ENCODE measurements at places on chromosomes 11 and 22.

- DNase-seq, result no peak
Observed at GRCh38 chr11:12200991-12201985, 90.9 kb downstream of the MICAL2 start.

DNA sequence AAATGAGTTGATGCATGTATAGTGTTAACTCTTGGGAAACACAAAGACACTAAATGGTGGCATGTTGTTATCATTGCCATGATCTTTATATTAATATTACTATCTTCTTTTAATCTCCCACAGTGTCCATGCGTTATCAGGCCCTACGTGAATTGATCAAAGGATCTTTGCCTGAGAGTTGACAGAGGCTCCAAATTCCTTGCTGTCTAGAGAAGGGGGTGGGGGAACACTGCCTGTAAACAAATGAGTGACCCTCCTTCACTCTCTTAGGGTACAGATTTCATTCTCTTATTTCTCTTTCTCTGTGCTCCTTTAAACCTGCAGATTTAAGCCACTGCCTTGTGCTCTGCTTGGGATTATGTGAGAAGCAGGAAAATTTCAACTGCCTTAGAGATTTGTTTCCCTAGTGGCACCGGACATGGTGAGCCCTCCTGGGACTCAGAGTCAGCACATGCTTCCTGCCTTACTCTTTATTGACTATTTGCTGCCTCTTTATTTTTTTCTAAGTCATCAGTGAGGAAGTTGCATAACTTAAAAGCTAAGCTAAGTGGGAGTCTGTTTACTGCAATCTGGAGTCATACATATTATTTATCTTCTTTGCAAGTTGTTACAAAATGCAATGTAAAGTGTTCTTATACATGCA, 122.9 kb downstream of the MAML2 start:
- no peak for DNase-seq

GRCh38 chr11:6646071-6646470, 9.5 kb downstream of the DCHS1 start:
- no peak for DNase-seq

GRCh38 chr11:111665777-111666176, 63.5 kb downstream of the SIK2 start:
- DNase-seq, result no peak

GRCh38 chr11:6232899-6233298, 1.5 kb downstream of the FHIP1B start:
- no peak for DNase-seq

DNA sequence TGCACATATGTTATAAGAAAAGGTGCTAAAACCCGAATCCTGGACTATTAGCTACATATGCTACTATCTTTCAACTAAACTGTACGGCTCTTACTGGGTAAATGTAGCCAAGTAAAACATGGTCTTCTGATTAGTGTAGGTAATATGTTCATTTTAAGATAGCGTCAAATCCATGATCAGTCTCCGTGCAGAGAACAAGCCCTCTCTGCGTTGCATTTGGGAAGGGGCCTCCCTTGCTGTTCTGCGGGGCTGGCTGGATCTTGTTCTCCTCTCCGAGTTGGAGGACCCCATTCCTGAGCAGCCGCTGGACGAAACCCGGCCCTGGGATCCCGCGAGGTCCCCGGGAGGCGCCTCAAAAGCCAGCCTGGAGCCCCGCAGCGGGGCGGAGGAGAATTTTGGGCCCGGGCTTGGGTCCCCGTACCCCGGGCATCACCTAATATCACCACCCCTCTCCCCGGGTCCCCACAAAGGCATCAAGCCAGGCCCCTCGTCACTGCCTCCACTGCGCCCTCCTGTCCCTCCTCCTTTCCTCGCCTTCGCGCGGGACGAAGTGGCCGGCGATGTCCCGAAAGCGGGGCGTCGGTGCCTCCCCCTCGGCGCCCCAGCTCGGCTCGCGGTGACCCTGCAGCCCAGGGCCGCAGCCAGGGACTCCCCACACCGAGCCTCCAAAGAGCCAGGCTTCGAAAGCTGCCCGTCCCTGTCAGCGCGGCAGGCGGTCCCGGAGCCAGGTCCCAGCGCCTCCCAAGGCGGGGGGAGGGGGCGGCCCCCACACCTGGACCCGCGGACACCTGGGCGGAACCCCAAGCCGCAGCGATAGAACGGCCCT, 54.5 kb upstream of the FBXO3 start:
- DNase-seq, result no peak

DNA sequence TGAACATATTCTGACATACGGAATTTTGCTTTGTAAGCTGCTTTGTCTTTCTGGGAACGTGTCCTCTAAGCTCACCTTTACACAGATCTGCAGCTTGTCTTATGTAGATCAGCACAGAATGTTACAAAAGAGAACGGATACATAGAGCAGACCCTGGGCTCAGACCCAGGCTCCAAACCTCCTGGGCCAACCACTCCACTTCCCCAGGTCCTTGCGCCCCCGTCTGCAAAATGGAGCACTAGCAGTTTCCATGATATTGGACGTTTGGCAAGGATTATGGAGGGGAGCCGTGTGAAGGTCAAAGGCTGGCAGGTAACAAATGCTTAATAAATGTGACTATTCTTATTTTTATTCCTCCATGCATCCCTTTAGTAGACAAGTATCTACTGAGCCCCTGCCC, 358.4 kb downstream of the CTTN start:
- no peak for DNase-seq

DNA sequence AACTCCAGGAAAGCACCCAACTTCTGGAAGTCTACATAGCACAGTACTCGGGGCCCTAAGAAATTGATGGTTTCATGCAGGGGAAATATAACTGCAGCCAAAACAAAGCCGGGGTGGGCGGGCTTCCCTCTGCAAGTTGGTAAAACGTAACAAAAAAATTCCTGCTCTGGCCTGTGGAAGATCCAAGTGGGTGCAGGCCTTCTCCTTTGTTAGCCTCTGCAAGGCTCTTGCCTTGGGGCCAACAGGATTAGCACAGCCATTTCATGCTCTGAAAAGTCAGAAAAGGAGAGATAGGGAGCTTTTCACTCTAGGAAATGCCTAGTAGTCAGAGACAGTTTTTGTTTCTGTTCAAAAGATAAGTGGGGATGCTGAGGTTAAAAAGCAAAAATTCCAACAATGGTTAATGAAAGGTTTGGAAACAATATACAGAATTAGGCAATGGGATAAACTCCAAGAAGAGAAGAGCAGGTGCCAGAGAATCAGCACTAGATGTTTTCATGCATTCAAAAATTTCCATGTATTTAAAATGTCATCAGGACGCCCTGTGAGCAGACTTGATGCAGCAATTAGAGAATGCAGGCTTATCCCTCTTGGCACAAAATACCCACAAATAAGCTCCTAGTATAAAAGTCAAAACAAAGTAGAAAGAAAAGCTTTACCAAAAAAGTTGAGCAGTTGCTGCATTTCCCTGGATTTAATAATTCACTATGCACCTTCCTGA, 72.3 kb upstream of the CHRM4 start:
- no peak for DNase-seq

DNA sequence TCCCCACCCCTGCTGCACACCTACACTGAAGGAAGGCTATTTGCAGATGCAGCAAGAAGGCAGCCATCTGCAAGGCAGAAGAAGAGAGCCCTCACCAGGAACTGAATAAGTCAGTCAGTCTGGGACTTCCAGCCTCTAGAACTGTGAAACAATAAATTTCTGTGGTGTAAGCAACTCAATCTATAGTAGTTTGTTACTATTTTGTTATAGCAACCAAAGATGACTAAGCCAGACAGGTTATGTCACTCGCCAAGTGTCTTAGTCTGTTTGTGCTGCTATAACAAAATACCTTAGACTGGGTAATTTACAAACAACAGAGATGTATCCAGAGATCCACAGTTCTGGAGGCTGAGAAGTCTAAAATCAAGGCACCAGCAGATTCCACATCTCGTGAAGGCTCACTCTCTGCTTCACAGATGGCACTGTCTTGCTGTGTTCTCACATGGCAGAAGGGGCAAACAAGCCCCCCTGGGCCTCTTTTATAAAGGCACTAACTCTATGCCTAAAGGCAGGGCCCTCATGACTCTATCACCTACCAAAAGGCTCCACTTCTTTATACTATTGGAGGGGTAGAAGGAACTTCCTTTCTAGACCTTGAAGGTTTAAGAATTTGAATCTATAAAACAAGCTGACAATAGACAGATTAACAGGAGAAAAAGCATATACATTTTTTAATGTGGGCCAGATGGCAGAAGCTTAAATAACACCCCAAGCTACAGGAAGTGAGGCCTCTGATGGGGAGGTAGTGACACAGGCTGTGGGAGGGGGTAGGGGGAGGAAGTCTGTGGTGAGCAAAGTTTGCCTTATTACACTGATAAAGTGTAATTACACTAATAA, 12.3 kb downstream of the APOL6 start:
- DNase-seq, result no peak

DNA sequence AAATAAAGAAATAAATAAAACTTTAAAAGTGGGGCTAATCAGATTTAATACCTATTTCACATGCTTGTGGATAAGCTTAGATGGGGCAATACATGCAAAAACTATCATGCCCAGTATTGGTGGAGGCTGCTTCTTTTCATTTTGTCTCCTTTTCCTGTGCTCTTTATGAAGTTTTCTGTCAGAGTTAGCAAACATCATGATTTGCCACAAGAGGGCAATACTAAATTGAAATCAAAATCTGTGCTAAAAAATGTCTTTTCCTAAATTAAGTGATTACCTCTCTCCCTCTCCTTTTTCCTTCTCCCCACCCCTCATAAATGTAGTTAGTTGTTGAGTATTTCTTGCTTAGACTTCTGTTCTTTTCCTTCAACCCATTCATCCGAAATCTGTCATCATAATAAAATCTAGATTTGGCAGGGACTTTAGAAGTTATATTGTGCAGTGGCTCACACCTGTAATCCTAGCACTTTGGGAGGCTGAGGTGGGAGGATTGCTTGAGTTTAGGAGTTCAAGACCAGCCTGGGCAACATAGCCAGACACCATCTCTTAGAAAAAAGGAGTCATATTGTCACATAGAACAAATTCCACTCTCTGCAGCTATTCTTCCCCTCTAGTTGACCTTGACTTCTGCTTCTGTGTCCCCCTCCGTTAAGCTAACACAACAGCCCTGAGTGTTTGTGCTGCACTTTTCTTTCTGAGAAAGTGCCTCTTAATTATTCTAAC, 4.7 kb upstream of the ARHGAP42 start:
- DNase-seq, result no peak

DNA sequence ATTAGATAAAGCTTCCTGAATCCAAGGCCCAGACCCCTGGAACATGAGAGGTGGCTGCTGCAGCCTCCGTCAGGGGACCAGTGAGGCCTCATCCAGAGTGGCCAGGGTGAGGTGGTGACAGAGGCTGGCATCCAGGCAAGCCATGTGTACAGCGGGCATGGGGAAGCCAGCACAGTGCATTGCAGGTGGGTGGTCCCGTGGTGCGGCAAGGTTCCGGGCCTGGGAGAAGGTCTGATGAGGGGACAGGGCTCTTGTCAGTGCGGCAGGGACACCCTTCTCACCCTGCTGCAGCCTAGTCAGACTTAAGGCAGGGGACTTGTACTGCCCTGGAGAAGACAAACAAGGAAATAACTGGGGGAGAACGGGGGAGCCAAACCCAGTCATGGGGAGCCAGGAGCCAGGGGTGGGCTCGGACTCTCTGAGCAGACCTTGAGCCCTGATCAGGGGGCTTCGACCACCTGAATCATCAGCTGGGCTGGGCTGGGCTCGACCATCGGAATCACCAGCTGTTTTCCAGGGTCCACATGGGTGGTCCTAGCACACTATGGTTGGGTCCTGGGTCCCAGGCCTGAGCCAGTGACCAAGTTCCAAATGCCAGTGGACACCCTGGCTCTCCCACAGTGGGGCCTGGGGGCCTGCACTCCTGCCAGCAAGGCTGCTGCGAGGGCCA, 5.1 kb downstream of the TTC38 start:
- no peak for DNase-seq

GRCh38 chr11:75667831-75668450, 897 bp downstream of the MAP6 start:
- DNase-seq, result peak; percentile 77
